Activated naive CD4-positive, alpha-beta T cell treated with anti-CD3 and anti-CD28 coated beads for 36 hours (primary cell): ENCODE measurements at places on chromosomes 4 and X. TPM values are rescaled to one million over a fixed set of nuclear protein-coding genes. Genes with fewer than 3 reads are reported as not detected.

The BTC gene
- not detected for total RNA-seq

The NEIL3 gene
- 21.9 TPM for total RNA-seq

The GBA3 gene
- total RNA-seq = not detected

The PABPC5 gene
- total RNA-seq = not detected

The VCX3B gene
- not detected for total RNA-seq

The ATP2B3 gene
- total RNA-seq = not detected

The SAGE1 gene
- not detected for total RNA-seq

The XAGE1A gene
- not detected for total RNA-seq

The FATE1 gene
- not detected for total RNA-seq

The CITED1 gene
- total RNA-seq = not detected

The FGA gene
- total RNA-seq = not detected

The HPGDS gene
- total RNA-seq = not detected

The CFAP299 gene
- not detected for total RNA-seq

The FGFBP1 gene
- total RNA-seq = not detected

The SMIM9 gene
- total RNA-seq = not detected

The BEND2 gene
- total RNA-seq = not detected

The PABPC1L2B gene
- total RNA-seq = not detected

The PNMA6A gene
- total RNA-seq = 0.95 TPM

The KIF4A gene
- total RNA-seq = 29.6 TPM

The FGF5 gene
- total RNA-seq = not detected

The ENPP6 gene
- total RNA-seq = not detected

The NR0B1 gene
- not detected for total RNA-seq

The NRK gene
- not detected for total RNA-seq

The AFF2 gene
- 2.0 TPM for total RNA-seq

The DUSP9 gene
- 0.36 TPM for total RNA-seq

The TLR10 gene
- 0.12 TPM for total RNA-seq

The METAP1 gene
- 70.1 TPM for total RNA-seq

The PRMT9 gene
- total RNA-seq = 8.2 TPM

The LONRF3 gene
- 5.4 TPM for total RNA-seq
